ENCODE measurements at places on chromosomes 3 and 15. TPM values are rescaled to one million over a fixed set of nuclear protein-coding genes. Genes with fewer than 3 reads are reported as not detected.

Gene STRC
- total RNA-seq = 0.19 TPM

Gene SYNPR
- not detected for total RNA-seq

Gene POLQ
- 6.3 TPM for total RNA-seq

Gene HGD
- total RNA-seq = 19.2 TPM

Gene IP6K1
- total RNA-seq = 21.9 TPM

Gene MYLK
- 14.2 TPM for total RNA-seq

Gene CCR5
- not detected for total RNA-seq

Gene PROS1
- 6.8 TPM for total RNA-seq

Gene NANOGP8
- total RNA-seq = not detected

Gene FBLN2
- 3.1 TPM for total RNA-seq

Gene GOLGA6B
- not detected for total RNA-seq

Gene DGKG
- total RNA-seq = 7.6 TPM

Gene SST
- not detected for total RNA-seq

Gene BRPF1
- 18.9 TPM for total RNA-seq

Gene CIB2
- total RNA-seq = 26.6 TPM

Gene PPP1R14D
- not detected for total RNA-seq

Gene FANCI
- total RNA-seq = 55.2 TPM

Gene MFGE8
- 349 TPM for total RNA-seq
